ENCODE measurements at places on chromosomes 5 and 9.

DNA sequence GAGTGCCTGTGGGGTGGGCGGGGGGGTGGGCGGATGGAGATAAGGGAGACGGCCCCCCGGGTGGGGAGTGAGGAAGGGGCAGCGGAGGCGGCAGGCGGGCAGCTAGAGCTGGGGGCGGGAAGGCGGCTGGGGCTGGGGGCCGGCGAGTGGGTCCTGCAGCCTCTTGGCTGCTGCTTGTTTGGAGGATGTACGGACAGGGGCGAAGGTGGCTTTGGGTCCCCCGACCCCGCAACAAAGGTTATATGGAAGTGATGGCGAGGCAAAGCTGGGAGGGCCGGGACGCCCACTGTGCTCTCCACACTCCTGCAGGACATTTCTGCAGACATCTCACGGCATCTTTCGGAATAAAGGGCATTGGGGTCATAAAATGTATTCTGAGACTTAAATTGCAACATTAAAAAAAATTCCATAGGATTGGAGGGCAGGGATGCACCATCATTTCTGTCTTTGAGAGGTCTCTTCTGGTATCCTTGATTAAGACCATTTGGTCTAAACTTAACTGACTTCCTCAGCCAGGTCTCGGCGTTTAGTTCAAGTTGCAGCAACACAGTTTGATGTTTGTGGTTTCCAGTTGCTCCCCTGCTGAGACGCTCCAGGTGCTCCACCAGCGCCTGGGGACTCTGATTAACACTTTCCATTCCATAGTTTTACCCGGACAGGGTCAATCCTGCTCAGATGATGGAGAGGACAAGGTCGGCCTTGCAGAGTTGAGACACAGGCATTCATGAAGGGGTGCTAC is 101.6 kb upstream of the SSBP2 start:
- no peak for DNase-seq

DNA sequence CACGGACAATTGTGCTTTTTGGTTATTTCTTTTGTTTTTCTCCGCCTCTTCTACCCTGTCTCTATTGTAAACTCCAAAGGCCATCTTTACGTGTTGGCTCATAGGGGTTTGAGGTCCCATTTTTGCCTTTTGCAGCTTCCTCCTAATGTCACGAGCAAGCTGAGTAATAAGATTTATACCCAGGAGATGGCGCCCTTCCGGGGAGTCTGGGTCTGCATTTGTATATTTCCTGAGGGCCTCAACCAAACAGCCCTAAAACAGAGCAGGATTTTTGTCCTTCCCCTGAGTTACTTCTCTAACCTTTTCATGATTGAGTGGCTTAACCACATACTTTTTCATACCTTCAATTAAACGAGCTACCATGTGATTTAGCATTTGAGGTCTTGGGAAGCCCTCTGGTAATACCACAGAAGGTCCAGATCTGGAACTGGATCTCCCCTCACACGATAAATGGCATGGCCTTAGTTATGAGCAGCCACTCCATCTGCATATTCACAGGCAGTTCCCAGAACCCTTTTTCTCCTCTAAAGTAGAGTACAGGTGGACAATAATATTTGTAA is 11.2 kb upstream of the CFAP95 start:
- no peak for DNase-seq

- DNase-seq, result no peak
Observed at GRCh38 chr5:96159043-96159442, 197.4 kb upstream of the ELL2 start.

DNA sequence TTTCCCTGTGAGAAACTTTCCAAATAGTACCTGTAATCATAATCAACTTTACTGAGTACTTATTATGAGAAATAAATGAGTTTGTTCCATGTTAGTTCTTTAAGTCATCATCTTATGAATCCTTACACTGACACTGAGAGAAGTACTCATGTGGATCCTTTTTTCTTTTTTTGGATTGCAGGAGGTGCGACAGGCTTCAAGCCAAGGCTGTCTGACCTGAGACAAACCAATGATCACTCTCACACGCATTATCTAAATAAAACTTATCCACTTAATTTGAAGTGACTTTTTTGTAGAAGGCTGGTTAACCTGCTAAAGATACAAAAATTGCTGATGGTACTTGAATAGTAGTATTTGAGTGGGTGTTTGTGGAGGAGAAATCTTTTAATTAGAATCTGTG is 39.5 kb downstream of the JAKMIP2 start:
- DNase-seq, result no peak

DNA sequence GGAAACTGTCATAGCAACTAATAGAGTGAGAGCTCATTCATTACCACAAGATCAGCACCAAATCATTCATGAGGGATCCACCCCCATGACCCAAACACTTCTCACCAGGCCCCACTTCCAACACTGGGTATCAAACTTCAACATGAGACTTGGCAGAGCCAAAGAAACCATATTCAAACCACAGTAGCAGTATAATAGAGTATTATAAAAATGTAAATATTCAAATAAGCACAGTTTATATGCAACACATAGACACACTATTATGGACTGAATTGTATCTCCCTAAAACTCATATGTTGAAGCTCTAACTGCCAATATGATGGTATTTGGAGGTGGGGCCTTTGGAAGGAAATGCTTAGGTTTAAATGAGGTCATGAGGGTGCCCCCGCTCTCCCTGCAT is 240.5 kb downstream of the CWC27 start:
- no peak for DNase-seq

- DNase-seq, result no peak
Observed at GRCh38 chr5:174583071-174583470, 141.3 kb upstream of the MSX2 start.

DNA sequence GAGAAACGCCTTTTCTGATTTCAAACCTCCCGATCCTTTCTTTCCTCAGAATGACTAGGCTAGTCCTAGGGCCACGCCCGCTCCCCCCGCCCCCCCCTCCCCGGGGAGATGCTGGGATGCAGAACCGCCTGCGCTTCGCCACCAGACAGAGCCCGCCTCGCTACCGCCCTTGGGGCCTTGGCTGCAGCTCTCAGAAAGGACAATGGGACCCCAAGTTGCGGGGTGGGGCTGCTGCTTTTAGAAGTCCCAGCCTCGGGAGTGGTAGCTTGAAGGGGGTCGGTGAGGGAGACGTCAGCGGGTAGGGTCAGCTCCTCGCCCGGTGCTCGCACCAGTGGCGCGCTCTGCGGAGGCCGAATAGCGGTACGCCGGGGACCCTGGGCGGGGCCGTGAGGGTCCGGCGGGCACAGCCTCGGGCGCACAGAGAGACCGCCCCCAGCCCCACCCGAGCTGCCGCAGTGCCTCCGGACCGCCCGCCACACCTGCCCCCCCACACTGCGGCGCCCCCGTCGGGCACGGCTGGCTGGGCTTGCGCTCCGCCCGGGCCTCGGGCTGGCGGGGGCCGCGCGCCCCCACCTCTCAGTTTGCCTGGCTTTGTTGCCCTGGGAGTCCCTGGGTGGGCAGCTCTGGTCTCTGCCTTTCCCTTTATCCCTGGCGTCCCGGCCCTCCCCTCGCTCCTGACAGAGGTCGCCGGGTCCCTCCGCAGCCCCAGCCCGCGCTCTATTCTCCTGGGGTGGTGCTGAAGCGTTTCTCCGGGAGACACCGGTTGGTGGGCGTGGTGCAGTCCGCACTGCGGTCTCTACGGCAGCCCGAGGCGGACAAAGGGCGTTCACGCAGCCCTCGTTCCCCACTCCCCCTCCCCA is 1.2 kb downstream of the MAP1B start:
- DNase-seq, result peak; percentile 84

DNA sequence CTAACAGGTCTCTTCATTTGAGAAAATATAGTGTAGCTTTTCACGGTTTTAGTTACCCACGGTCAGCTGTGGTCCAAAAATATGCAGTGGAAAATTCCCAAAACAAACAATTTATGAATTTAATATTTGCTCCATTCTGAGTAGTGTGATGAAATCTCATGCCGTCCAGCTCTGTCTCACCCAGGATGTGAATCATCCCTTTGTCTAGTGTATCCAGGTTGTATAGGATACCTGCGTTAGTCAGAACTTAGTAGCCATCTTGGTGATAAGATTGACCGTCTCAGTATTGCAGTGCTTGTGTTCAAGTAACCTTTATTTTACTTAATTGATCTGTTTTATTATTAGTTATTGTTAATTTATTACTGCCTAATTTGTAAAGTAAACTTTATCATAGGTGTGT is 41.1 kb downstream of the NDUFS4 start:
- peak; percentile 9 for DNase-seq

DNA sequence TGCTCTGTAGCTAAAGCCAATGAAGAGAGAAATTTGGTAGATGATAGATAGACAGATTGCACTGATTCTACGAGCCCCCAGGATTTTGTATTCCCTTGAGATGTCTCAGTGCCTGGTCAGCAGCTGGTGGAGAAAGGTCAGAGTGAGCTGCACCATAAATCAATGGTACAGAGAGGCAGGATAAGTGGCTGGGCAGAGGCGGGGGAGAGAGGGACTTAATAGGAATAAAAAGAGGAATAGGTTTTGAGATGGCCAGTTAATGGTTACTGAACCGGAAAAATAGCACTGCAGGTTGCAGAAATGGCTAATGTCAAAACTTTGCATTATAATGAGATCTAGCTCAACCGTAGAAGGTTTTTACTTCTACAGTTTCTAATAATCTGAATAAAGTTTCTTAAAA is 47.9 kb upstream of the SLC12A2 start:
- DNase-seq, result no peak

GRCh38 chr9:98118640-98119601 is at the start of gene TRIM14:
TSS of gene TRIM14 (minus strand) at chr9:98119222. CDS start at chr9:98119188, 34 bp downstream.
- peak; percentile 85 for DNase-seq

Measured in MG63 (cell line).